GM06990 (cell line): ENCODE measurements at places on chromosomes 5 and 9.

- no peak for DNase-seq
Measured at GRCh38 chr9:134724202-134724911, 82.8 kb downstream of the COL5A1 start.

- DNase-seq: peak; percentile 71
Measured at GRCh38 chr5:172910828-172911627, 48.2 kb upstream of the RPL26L1 start.

DNA sequence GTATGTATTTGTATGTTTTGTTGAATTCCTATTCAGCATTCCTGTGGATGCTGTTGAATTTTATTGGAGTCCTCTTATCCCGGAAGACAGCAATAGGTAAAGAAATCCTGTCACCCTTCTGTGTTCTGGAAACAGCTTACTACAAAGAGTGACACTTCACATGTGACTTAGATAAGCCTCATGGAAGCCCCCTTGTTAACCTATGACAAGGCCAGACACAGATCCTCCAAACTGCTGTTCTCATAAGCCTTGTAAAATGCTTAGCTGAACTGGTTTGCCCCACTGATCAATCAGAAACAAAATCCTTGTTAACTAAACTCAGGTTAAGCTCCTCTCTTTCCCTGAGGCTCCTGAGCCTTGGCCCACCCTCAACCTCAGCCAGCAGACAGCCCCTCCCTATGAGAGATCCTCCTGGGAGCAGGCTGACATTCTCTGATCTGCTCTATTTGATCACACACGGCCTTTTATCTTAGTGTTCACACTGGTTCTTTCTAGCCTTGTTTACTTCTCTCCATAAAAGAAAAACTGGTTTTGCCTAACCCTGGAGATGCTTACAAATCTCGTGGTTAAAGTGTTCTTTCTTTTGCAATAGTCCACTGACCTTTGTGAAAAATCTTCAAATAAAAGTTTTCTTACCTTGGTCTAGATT is 29.4 kb upstream of the ATP6V1G1 start:
- DNase-seq: no peak

DNA sequence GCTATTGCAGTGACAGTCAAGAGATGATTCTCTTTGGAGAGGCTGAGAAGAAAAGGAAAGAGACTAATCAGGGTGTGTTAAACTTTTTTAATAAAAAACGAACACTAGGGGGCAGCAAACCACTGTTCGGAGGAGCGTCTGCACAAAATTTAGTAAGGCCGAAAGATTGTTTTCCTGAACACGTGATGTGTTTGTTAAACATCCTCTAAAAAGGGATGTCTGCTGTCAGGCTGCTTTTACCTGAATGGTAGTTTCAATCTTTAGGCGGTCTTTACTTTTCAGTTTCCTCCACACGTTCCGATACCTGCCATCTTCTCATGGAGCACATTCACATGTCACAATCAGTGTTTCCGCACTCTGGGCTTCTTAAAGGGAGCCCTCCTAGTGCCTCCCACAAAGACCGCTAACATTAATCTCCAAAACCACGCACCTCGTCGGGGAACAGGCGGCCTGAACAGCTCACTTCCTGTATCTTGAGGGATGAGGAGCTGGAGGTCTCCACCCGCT is 125.2 kb downstream of the GPBP1 start:
- DNase-seq: peak; percentile 24

- no peak for DNase-seq
Measured at GRCh38 chr5:60685700-60686099, 14.3 kb downstream of the DEPDC1B start.

DNA sequence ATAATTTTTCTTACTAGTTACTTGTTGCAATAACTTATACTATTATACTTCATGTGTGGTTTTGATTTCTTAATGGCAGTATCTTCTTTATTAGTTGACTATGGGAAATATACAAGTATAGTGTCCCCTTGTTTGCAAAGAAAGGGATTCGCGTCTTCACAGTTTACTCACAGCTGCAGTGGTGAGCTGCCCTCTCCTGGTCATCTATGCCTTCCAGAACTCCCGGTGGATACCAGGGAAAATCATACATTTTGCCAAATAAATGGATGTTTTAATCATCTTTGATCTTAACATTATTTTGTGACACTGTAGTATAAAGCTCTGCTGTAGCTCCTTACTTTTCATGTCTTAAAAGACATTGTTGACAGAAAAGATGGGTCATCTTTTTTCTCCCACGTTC is 142.0 kb downstream of the ZCCHC7 start:
- DNase-seq: no peak

DNA sequence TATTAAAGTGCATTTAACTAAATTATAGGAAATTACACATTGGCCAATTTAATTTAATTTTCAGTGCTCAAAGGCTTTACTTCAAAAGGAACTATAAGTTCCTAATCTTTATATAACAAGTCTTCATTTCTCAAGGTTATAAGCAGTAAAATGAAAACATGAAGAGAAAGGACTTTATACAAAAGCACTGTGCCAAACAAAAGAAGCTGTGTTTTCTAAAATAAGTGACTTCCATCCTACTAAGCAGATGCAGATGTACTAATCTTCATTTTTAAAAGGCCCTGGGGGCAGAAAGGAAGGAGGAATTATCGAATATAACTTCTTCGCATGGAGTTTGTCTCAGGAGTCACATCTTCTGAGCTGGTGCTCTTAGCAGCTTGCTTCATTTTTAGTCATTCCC is 81.4 kb downstream of the SHC3 start:
- no peak for DNase-seq

DNA sequence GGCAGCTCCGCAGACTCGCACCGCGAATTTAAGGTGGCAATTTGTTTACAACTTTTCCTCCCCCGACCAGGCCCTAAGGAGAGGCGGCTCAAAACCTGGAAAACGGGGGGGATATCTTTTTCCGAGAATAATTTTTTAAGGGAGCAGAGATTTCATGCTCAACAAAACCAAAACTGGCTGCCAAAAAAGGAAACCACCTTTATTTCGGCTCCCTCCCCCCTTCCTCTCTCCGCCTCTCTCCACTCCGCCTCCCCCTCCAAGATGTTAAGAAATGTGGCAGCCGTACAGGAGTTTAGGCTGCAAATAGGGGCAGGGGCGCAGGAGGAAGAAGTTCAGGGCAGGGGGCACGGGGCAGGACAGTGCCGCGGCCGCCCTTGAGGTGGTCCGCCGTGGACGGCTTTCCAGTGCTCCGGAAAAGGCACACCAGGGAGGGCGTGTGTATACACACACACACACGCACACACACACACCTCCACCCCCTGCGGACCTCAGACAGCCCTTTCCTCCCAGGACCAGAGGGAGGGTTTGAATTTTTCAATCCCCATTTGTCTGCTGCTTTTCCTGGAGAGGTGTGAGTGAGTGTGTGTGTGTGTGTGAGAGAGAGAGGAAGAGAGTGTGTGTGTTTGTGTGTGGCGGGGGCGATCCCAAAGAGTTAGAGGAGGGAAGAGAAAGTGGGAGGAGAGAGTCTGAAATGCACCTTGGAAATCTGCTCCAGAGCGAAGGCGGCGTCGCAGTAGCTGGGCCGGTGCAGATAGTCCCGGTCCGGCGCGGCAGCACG is 9.1 kb downstream of the PTCH1 start:
- DNase-seq: peak; percentile 55

- DNase-seq: no peak
Measured at GRCh38 chr9:137778914-137779313, 98.7 kb upstream of the CACNA1B start.
